Activated T-helper 1 cell treated with anti-CD3 and anti-CD28 coated beads, Interleukin-12 subunit alpha, Interleukin-12 subunit beta, Interleukin-2, Interleukin-4 antibody, amounts not matched to agents 30 ng/mL and 10 ng/mL and 1 ng/mL, durations not matched to agents 14 hours and 24 hours and 36 hours (primary cell): ENCODE measurements at places on chromosomes 3 and 15. TPM values are rescaled to one million over a fixed set of nuclear protein-coding genes. Genes with fewer than 3 reads are reported as not detected.

The SYNPR gene
- total RNA-seq, result not detected in 2 replicates

The HYAL3 gene
- 7.9 and 8.0 TPM in 2 replicates for total RNA-seq

The ITGB5 gene
- total RNA-seq, result 2.2 and 3.1 TPM in 2 replicates

The MUSTN1 gene
- 1.7 TPM in 1 of 2 replicates, not detected in the other for total RNA-seq

The VGLL3 gene
- total RNA-seq, result not detected in 2 replicates

The CFAP100 gene
- not detected in 2 replicates for total RNA-seq

The ARL14 gene
- total RNA-seq, result not detected in 2 replicates

The GOLGA6B gene
- total RNA-seq, result not detected in 2 replicates

The ZNF860 gene
- 0.34 and 0.81 TPM in 2 replicates for total RNA-seq

The RASSF1 gene
- total RNA-seq, result 57.6 and 60.3 TPM in 2 replicates

The ADAMTSL3 gene
- total RNA-seq, result not detected in 2 replicates

The CRABP1 gene
- total RNA-seq, result not detected in 2 replicates

The PAQR9 gene
- total RNA-seq, result not detected in 2 replicates

The DNASE1L3 gene
- total RNA-seq, result not detected in 2 replicates

The GASK1A gene
- total RNA-seq, result not detected in 2 replicates

The HHATL gene
- not detected in 2 replicates for total RNA-seq

The CSPG4 gene
- not detected in 2 replicates for total RNA-seq

The FOXL2NB gene
- not detected in 2 replicates for total RNA-seq

The TRNT1 gene
- 52.4 and 53.5 TPM in 2 replicates for total RNA-seq

The WDR5B gene
- 4.3 and 5.6 TPM in 2 replicates for total RNA-seq

The LRRC34 gene
- total RNA-seq, result 2.8 and 2.9 TPM in 2 replicates

The LRRC15 gene
- total RNA-seq, result not detected in 2 replicates

The RAB11A gene
- total RNA-seq, result 161 and 171 TPM in 2 replicates

The KIF7 gene
- total RNA-seq, result 2.4 and 2.7 TPM in 2 replicates

The FEZF2 gene
- total RNA-seq, result not detected in 2 replicates

The GPR62 gene
- not detected in 2 replicates for total RNA-seq

The GPX1 gene
- 181 and 188 TPM in 2 replicates for total RNA-seq

The ESYT3 gene
- total RNA-seq, result 0.34 and 0.44 TPM in 2 replicates

The ATP8B4 gene
- 49.7 and 52.9 TPM in 2 replicates for total RNA-seq

The GOLGA8R gene
- total RNA-seq, result 1.9 and 2.8 TPM in 2 replicates

The SEC62 gene
- 75.4 and 85.7 TPM in 2 replicates for total RNA-seq

The TMEM108 gene
- not detected in 2 replicates for total RNA-seq

The SSUH2 gene
- total RNA-seq, result not detected in 2 replicates

The MST1 gene
- total RNA-seq, result 6.5 and 8.2 TPM in 2 replicates

The NTRK3 gene
- total RNA-seq, result 0.24 and 0.29 TPM in 2 replicates

The ACY1 gene
- total RNA-seq, result 58.0 and 58.5 TPM in 2 replicates

The UACA gene
- 0.57 and 1.2 TPM in 2 replicates for total RNA-seq

The RPL14 gene
- total RNA-seq, result 2,245 and 2,326 TPM in 2 replicates

The SCAANT1 gene
- total RNA-seq, result not detected in 2 replicates

The TRPM1 gene
- not detected in 2 replicates for total RNA-seq

The ZNF620 gene
- total RNA-seq, result 5.5 and 6.0 TPM in 2 replicates

The CPB1 gene
- not detected in 2 replicates for total RNA-seq

The EPHB1 gene
- 5.0 and 5.2 TPM in 2 replicates for total RNA-seq

The HTR3E gene
- total RNA-seq, result not detected in 2 replicates

The IL16 gene
- 107 and 111 TPM in 2 replicates for total RNA-seq

The POC1A gene
- 20.3 and 24.9 TPM in 2 replicates for total RNA-seq

The GRK7 gene
- not detected in 2 replicates for total RNA-seq

The PLA2G4D gene
- not detected in 2 replicates for total RNA-seq

The PLIN1 gene
- total RNA-seq, result not detected in 2 replicates

The CPLX3 gene
- total RNA-seq, result 0.17 and 0.29 TPM in 2 replicates
